ENCODE measurements at places on chromosomes 3 and 15. TPM values are rescaled to one million over a fixed set of nuclear protein-coding genes. Genes with fewer than 3 reads are reported as not detected.

- H3K27ac ChIP-seq = no peak overlapping the region
- no peaks in the 10 kb centered on the region for H3K27me3 ChIP-seq
- H3K4me3 ChIP-seq = no peak overlapping the region
- no peaks in the 10 kb centered on the region for H3K4me1 ChIP-seq
- DNase-seq = no peak
Observed at GRCh38 chr15:86743283-86743903, 663.7 kb downstream of the AGBL1 start.

DNA sequence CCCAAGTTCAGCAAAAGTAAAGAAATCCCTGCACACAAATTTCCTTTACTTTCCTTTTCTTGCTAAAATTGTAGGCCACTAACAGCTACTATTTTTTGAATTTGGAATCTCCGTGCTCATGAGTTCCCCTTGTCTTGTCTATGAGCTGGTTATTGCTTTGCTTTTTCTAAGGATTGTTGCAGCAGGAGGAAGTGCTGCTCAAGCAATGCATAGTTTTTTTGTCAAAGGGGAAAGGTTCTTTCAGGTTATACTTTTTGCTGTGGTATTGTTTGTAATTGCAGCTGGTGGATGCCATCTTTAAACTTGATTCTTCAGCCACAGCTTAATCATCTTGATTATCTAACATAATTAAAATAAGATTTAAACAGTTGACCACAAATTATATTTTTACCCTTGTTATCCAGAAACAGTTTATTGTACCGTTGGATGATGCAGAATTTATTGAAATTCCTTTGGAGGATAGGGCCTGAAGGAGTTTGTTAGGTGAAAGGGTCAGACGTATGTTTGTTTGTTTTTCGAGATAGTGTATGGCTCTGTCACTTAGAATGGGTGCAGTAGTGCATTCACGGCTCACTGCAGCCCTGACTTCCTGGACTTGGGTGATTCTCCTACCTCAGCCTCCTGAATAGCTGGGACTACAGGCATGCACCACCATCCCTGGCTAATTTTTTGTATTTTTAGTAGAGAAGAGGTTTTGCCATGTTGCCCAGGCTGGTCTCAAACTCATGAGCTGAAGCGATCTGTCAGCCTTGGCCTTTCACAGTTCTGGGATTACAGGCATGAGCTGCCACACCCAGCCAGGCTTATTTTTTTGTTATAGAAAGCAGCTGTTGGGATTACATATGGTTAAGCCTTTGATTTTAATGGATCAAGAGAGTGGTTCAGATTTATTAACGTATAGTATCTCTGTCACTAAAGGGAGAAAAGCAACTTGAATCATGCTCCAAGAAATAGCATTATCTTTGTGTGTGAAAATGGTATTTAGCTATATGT is 11.7 kb downstream of the MGA start:
- H3K27me3 ChIP-seq = no peaks in the 10 kb centered on the region
- H3K36me3 ChIP-seq = no peaks in the 10 kb centered on the region
- H3K4me3 ChIP-seq = no peak overlapping the region
- DNase-seq = no peak
- no peak overlapping the region for H3K27ac ChIP-seq
- H3K4me1 ChIP-seq = no peaks in the 10 kb centered on the region

DNA sequence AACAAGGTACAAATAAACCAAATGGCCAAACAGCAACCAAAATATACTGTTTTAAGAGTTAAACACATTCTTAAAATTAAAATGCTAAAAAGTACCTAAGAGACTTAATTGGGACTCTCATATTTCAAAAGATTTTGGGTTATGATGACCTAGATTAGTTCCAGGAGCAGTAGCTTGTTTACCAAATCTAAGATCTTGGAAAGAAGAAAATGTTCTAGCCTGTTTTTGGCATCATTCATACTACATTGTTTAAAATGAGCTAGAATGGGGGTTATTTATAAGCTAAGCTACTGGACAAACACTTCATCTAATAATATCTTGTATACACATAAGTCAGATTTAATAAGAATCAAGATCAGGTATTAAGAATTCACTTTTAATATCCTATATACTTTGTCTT is 22.8 kb downstream of the ATOSA start:
- H3K36me3 ChIP-seq = no peaks in the 10 kb centered on the region
- H3K27me3 ChIP-seq = no peaks in the 10 kb centered on the region
- DNase-seq = no peak
- H3K27ac ChIP-seq = peak overlapping the region; percentile 38
- H3K4me3 ChIP-seq = no peak overlapping the region

DNA sequence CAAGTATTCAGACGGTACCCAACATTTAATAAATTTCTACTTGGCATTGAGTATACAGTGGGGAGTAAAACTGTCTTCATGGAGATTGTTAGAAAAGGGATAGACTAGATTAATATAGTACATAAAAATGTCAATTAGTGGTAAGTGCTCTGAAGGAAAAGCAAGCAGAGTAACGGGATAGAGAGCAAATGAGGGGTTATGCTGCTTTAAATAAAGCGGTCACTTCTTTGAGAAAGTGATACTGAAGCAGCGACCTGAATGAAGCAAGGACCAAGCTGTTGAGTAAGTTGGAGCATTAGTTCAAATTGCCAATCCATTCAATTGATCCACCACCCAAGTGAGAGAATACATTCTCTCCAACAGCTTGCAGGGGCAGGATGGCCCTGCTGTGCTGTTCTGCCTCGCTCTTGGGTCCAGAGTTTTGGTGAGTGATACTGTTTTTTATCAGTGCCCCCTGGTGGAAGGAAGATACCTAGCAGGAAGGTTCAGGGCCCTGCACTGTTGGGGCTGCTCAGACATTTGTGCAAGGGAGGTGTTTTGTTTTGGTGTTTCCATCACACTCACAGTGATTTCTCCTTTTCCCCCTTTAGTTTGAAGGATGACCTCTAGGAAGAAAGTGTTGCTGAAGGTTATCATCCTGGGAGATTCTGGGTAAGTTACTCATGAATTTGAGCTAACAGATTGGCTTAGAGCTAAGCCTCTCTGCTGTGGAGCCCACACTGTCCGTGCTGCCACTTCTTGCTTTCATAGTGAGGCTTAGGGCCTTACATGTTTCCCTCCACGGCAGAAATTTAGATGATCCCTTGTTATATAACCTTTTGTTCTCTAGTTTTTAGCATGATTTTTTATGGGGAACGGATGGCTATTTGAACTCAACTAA is 69.0 kb downstream of the RAB7A start:
- H3K4me3 ChIP-seq = no peak overlapping the region
- H3K4me1 ChIP-seq = no peaks in the 10 kb centered on the region
- H3K36me3 ChIP-seq = no peaks in the 10 kb centered on the region
- DNase-seq = peak; percentile 43

The CA12 gene
- 0.29 TPM for total RNA-seq

GRCh38 chr15:40338921-40339620 is 1.7 kb downstream of the CCDC9B start:
- H3K27ac ChIP-seq = peak overlapping the region; percentile 97
- H3K27me3 ChIP-seq = no peaks in the 10 kb centered on the region
- H3K4me3 ChIP-seq = peak overlapping the region; percentile 41
- peaks cover 7% of the 10 kb centered on the region for H3K4me1 ChIP-seq

DNA sequence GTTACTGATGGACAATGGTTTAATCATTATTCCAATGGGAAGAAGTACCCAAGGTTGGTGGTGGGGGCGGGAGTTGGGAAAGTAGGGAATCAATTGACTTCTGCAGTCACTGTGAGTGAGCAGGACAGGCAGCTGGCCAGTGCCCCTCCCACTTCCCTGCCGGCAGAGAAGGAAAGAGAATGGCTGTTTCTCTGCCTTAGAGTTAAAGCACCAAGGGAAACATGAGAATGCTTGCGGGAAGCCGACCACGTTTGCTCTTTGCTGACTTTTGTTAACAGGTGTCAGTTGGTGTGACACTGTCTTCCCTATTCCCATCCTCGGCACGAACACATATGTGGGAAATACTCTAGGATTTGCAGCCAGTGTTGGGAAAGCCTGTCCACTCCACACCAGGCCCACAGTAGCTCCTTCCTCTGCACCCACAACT is 33.5 kb upstream of the MFSD1 start:
- no peak overlapping the region for H3K4me3 ChIP-seq
- DNase-seq = peak; percentile 65
- peak overlapping the region; percentile 77 for H3K27ac ChIP-seq
- peaks cover 37% of the 10 kb centered on the region for H3K4me1 ChIP-seq
- H3K36me3 ChIP-seq = no peaks in the 10 kb centered on the region

DNA sequence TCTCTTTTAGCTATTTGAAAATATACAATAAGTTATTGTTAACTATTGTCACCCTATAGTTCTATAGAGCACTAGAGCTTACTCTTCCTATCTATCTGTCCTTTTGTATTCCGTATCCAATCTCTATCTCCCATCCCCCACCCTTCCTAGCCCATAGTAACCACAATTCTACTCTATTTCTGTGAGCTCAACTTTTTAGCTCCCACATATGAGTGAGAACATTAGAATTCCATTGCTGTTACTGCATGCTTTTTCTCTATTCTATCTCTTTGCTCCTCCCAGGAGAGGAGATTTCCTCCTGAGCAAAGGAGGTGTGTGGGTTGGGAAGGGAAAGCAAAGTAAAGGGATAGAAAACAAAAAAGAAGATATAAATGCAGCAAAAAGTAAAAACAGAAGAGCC is 105.6 kb upstream of the SLC4A7 start:
- peak overlapping the region; percentile 78 for H3K27ac ChIP-seq
- H3K27me3 ChIP-seq = no peaks in the 10 kb centered on the region
- no peaks in the 10 kb centered on the region for H3K4me1 ChIP-seq
- no peak overlapping the region for H3K4me3 ChIP-seq
- DNase-seq = no peak

DNA sequence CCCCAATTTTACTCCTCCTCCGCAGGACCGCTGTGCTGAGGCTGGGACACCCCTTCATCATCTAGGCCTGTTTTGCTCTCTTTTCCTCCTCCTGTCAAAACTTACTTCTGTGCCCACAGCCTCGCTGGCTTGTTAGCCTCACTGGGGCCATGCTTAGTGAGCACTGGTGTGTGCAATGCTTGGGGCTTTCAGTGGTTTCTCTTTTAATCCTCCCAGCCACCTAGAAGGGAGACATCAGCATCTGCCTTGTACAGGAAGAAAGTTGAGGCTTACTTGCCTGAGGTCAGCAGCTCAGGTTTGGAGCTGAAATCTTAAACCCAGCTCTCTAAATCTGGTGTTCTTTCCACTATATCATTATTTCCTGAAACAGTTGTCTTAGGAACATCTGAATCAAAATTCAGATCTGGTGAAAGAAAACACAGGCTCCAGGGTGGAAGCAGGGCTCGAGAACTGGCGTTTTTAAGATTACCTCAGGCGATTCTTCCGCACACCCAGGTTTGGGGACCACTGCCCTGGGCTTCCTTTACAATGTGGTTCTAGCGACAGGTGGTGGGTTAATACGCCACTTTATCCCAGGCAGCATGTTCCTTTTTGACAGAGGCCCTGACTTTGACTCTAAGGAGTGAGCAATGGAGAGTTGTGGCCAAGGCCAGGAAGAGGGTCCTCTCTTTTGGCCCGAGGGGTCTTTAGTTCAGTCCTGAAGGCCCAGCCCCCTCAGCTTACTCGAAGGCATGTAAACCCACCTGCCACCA is 3.8 kb downstream of the THSD4 start:
- no peaks in the 10 kb centered on the region for H3K36me3 ChIP-seq
- peaks cover 4% of the 10 kb centered on the region for H3K4me1 ChIP-seq
- DNase-seq = no peak
- no peak overlapping the region for H3K4me3 ChIP-seq

DNA sequence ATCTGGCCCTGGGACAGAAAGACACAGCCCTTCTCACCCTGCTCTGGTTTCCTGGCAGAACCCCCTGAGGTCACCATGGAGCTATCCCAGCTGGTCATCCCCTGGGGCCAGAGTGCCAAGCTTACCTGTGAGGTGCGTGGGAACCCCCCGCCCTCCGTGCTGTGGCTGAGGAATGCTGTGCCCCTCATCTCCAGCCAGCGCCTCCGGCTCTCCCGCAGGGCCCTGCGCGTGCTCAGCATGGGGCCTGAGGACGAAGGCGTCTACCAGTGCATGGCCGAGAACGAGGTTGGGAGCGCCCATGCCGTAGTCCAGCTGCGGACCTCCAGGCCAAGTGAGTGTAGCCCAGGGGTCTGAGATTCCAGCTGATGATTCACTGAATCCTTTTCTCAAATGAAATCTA is 61.7 kb downstream of the BOC start:
- no peaks in the 10 kb centered on the region for H3K36me3 ChIP-seq
- H3K4me3 ChIP-seq = no peak overlapping the region

DNA sequence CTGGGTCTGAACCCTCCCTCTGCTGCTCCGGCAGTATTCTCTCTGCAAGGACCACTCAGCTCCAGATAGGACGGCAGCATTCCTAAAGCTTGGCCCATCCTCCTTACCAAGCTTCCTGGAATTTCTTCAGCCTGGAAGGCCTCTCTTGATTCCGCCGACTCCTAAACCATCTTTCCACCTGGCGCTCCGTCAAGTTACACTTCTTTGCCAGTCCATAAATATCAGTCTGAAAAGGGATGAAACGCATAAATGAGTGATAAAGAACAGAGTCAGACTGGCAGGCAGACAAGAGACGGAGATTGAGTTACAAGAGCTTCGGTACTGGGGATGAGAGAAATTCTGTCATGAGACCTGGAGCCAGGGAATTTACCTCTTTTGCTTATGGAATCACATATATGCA is 44.3 kb downstream of the CERS3 start:
- H3K4me3 ChIP-seq = no peak overlapping the region
- DNase-seq = peak; percentile 67
- H3K27ac ChIP-seq = peak overlapping the region; percentile 30
- no peaks in the 10 kb centered on the region for H3K36me3 ChIP-seq
